ENCODE measurements at places on chromosomes 6 and 20.

DNA sequence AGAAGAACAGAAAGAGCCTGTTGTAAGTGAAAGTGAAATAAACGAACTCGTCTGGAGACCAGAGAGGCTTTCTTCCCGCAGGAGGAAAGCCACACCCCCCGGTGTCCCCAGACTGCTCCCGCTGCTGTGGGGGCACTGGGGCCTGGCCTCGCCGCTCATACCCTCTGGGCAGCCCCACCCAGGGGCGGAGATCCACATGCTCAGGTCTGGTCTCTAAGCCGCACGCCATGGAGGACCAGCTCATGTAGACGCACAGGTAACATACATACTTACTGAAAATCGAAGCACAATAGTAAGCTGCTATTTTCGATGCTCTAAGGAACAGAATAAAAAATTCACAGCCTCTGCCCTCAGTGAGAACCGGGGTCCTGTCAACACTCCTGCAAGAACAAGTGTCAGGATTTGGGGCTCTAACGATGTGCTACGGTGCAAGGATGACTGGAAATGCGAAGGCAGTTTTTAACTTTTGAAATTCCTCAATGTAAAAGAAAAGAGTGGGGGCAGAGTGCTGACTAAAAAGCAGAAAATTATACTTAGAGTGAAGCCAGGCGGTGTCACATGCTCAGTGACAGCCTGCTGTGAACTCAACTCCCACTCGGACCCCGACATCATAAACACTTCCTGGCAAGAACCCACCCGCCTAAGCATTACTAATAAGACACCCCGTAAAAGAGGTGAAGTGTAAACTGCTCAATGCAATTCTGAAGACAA is 110.5 kb downstream of the IRF4 start:
- DNase-seq: peak; percentile 90

DNA sequence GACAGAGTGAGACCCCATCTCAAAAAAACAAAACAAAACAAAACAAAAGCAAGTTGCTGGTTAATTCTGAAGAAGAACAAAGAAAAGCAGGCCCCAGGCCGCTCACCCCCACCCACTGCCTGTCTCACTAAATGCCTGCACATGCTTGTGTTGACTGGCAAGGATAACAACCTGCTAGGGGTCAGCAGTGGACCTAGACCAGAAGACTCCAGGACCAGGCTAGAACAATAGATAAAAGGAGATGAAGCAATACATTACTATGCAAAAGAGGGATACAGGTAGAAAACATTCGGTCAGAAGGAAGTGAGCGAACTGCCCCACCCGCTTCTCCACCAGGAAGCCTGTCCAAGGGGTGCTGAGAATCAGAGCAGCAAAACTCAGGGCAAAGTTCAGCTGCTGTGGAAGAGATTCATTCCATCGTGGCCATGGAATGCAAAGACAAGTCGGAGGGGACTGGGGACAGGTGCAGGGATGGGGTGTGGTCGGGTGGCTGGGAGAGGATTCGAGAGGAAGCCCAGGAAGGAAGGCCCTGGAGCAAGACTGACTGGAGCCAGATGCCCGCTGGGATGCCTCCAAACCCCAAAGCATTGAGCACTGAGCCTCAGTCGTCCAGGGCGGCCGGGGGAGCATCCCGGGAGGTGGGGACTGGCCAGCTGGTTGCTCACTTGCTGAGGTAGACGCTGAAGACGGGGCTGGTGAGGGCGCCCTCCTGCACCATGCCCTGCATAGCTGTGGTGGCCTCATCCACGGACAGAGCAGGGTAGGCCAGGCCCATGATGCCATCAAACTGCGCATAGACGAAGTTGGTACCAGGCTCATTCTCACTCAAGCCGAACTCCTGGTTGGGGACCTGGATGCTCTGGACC is 5.3 kb downstream of the PGC start:
- DNase-seq: no peak

DNA sequence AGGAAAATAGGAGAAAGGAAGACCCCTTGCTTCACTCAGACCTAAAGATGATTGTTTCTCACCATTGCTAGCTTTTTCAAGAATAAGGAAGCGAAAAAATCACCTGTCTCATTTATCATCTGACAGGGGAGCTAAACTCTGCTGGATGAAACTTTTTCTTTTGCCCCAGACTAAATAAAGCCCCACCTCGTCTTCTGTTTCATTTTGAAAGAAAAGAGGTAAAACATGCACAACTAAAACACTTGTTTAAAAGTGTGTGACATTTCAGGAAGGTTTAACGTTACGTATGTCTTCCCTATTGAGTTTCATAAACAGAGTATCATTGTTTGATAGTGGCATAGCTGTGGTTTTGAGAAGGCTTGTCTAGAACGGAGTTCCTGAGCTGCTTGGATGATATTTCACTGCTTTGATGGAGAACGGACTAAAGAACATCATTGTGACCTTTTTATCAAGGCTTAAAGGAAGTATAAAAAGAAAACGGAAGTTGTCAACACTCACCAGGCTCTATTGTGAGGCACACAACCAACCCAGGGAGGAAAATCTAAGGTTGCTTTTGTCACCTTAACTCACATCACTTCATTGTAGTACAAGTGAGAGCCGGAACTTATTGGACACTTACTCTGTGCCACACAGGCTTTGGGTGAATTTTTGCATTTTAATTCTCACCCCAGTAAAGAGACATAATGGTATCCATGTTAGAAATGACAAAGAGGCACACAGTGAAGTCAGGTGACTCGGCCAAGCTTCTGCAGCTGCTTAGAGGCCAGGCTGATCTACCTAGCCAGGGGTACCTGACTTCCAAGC is 29.5 kb downstream of the TSHZ2 start:
- DNase-seq: no peak

- peak; percentile 41 for DNase-seq
These were observed 544 bp upstream of the TP53INP2 start for GRCh38 chr20:34703424-34704176.

- DNase-seq: peak; percentile 84
These were observed 549.4 kb upstream of the SYNCRIP start for GRCh38 chr6:86192123-86192522.

GRCh38 chr20:37845241-37845681 is 57.7 kb upstream of the VSTM2L start:
- DNase-seq: no peak

DNA sequence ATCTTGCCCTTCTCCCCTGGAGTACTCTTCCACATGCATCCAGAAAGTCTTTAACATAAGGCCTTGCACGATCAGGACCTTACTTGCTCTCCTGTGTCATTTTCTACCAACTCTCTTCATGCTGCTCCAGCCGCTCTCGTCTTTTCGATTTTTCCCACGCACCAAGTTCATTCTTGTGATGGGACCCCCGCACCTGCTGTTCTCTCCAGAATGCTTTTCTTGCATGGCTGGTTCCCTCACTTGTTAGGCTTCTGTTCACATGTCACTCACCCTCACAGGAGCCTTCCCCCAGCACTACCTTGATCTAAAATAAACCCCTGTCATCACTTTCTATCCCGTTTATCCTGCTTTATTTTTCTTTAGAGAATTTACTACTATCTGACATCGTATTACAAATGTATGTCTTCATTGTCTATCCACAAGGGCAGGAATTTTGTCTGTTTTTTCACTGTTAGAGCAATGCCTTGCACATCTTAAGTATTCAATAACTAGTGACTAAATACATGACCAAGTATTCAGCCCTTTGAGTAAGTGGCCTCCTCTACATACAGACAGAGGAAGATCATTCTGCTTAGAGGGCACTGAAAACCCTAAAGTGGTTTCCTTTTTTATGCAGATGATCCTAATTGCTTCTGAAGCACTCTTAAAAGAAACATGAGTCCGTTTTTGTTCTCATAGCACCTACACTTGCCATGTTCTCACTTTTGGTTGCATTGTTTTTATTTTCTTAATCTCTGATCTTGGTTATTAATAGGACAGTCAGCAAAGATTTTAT is 166.9 kb downstream of the SLC16A10 start:
- DNase-seq: no peak

DNA sequence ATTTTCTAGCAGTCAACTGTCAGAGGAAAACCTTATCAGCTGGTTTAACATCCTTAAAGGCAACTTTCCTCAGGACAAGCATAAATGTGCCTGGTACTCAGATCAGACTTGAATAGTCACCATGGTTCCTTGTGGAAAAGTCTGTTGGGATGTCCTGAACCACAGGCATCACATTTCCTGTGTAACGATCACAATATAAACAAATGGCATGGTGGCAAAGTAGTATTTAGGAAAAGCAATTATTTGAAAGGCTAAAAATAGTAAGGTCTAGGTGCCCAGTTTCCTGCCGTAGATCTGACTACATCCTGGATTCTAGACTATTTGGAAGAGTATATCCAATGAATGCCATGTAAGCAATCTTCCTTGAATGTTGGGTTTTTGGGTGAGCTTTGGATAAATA is 271.9 kb upstream of the AGPAT4 start:
- no peak for DNase-seq

GRCh38 chr6:147547369-147547902 is 38.9 kb downstream of the SAMD5 start:
- DNase-seq: peak; percentile 53

GRCh38 chr6:157550114-157550989 is 169.4 kb downstream of the ZDHHC14 start:
- DNase-seq: no peak

- no peak for DNase-seq
These were observed 228.2 kb downstream of the SOD2 start for GRCh38 chr6:159464816-159465215.

- no peak for DNase-seq
These were observed 39.7 kb upstream of the HTR1B start for GRCh38 chr6:77502981-77503380.

GRCh38 chr20:49999329-49999728 is 16.5 kb downstream of the SNAI1 start:
- no peak for DNase-seq

- no peak for DNase-seq
These were observed 284.4 kb downstream of the ZFAND3 start for GRCh38 chr6:38103921-38104320.

DNA sequence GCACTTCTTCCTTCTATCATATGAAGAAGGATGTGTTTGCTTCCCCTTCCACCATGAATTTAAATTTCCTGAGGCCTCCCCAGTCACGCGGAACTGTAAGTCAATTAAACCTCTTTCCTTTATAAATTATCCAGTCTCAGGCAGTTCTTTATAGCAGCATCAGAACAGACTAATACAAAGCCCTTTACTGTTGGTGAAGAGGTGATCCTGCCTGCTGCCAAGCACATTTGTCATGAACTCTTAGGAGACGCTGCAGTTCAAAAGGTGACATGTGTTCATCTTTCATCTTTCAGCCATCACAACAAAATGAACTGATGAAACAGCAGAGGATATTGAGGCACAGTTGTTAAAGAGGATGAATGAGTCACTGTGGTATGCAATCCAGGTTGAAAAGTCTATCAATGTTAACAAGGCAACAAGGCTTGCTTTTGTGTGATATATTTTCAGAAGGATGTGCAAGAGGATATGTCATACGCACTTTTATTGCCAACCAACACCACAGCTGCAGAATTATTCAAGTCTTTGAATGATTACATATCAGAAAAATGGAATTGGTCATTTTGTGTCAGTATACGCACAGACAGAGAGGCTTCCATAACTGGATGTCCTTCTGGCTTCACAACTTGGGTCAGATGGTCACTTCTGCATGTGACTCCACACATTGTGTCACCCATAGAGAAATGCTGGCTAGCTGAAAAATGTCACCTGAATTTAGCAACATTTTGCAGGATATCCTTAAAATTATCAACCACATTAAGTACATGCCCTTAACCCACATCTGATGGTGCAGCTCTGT is 52.4 kb upstream of the PLN start:
- DNase-seq: no peak

DNA sequence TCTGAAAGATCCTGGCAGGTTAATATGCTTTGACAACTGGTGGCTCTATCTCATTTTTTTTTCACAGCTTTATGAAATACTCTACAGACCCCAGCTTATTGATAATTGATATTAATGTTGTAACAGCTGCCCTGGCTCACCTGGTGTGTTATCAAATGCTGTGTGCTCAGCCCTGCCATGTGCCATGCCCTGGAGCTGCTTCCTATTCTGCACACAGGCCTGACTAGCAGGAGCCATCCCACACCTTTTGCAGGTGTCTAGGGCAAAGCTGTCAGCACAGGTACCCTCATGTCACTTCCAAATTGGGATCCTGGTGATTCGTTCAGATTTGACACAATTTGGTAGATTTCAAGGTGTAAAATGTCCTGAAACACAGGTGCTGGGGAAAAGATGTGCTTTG is 254.6 kb upstream of the MAN1A1 start:
- no peak for DNase-seq

DNA sequence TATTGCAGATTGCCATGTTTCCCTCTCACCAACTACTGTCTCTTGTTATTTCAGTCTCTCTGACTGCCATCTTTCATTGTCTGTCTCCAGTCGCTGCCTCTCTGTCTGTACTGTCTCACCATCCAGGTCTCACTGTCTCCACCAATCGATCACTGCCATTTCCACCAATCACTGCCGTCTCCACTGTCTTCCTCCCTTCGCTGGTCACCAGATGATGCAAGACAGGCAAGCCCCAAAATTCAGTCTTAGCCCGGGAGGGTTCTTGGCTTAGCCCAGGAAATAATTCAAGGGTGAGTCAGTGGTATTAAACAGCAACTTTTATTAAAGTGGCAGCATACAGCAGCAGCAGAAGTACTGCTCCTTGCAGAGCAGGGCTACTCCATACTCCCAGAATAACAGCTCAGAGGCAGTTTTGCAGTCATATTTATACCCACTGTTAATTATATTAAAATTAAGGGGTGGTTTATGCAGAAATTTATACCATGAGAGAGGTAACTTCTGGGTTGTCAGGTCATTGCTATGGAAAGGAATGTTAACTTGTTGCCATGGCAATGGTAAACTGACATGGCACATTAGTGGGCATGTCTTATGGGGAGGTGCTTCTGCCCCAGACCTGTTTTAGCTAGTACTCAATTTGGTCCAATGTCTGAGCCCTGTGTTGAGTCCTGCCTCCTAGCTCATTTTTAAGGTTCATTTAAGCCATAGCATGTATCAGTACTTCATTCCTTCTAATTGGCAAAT is 23.0 kb upstream of the ECHDC1 start:
- no peak for DNase-seq

- peak; percentile 16 for DNase-seq
These were observed 105.5 kb downstream of the NRSN1 start for GRCh38 chr6:24231438-24231977.

DNA sequence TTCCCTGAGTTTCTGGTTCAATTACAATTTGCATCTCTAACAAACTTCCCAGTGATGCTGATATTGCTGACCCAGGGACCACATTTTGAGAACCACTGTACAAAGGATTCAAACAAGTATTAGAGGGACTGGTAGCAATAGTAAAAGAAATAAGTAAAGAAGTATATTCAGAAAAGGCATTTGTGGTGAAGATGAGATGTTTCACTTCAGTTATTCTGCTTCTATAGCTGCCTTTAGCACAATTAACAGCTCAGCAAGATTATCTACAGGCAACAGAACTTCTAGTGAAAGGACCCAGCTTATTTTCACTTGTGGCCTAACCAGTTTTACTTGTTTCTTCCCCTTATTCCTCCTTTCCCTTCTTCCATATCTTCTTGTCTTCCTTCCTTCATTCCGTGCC is 149.4 kb downstream of the PHF3 start:
- no peak for DNase-seq

- no peak for DNase-seq
These were observed 23.8 kb downstream of the PHACTR3 start for GRCh38 chr20:59628171-59628570.
